Karpas-422 (cell line): ENCODE measurements at places on chromosomes 7 and 10.

DNA sequence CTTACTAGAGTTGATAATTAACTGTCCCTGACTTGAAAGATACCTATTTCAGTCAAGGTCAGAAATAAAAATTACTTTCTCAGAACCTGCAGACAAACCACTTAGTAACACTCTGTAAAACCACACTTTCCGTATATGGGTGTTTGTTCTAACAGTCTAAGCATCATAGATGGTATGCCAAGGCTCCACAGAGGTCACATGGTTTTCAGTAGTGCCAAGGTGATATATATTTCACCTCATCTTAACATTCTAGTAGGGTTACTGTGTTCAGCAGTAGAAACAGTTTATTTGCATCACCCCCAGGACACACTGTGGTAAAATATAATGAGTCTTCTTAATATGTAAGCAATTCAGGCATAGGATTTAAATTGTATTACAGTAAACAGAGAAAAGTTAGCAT lies 61.5 kb downstream of the KCND2 start:
- DNase-seq, result no peak

DNA sequence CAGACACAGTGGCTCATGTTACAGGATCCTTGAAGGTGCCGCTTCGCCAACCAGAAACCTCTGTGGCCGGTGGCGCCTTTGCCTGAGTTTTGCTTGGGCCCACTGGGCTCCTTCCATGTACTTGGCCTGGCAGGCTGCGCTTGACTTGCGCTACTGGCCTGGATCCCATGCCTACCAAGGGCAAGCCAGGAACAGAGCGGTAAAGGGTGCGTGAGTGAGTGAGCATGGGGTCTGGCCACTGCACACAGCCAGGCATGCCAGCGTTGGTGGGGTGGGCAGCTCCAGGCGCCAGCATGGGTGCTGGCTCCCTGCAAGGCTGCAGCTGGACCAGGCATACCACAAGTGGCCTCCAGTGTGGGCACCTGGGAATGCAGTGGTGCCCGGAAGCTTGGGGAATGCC lies 16.3 kb upstream of the TSPAN15 start:
- DNase-seq, result no peak

- no peak for DNase-seq
These were observed 29.8 kb upstream of the PURB start for GRCh38 chr7:44914992-44915607.

DNA sequence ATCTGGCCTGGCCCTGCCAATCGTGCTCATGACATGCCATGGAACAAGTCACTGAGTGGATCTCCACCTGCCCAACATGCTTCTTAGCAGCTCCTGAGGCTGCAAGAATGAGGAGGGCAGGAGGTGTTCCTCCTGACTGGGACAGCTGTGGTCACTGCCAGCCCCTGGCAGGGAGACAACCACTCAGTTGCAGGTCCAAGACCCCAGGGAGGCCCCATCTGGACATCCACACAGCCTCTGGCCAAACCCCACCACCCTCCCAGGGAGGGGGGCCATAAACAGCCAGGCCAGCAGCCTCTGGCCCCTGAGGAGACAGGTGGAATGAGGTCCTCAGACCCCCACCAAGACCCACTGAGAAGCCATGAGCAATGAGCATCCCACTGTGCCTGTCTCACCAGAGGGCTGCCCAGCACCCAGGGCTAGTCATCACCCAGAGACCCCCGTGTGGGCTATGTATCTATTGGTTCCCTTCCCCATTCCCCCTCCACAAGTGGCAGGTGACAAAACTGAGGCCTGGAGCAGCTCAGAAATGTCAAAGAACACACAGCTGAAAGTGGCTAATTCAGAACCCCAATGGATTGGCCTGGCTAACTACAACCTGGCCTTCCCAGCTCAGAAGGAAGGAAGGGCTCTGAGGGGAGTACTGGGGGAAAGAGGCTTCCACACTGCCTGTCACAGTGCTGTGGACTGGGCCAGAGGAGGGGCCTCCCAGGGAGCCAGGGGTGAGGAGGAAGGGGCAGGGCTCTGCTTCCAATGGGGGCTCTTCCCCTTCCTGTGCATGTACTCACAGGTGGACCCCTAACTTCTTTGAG lies 3.0 kb downstream of the GPRIN2 start:
- DNase-seq, result no peak

DNA sequence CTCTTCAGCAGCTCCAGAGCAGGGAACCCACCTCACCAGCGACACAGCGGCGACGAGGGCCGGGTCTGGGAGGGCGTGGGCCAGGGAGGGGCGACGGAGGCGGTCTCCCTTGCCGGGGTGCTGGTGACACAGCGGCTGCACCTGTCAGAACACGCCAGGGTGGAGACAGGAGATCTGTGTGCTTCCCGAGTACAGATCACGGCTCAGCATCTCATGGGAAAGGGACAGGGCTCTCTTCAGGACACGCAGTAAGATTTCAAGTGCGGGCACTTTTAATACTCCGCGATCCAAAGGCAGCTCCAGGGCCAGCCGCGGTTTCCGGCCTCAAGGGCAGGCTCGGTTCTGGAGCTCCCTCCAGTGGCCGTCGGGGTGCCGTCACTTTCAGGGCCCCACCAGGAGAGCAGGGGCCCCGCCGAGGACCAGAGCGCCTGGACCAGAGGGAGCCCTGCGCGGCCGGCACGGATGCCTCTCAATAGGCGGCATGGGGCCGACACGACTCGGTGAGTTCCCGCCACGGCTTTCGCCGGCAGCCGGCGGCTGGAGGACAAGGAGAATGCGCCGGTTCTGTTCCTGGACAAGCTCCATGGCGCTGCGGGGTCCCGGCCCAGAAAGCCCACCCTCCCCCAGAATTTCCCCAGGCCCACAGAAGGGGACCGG lies 21.4 kb downstream of the GPR146 start:
- DNase-seq, result peak; percentile 88

GRCh38 chr10:110686047-110686446 lies 41.9 kb downstream of the RBM20 start:
- no peak for DNase-seq
